Calu3 (cell line): ENCODE measurements at places on chromosomes 2 and 18.

- no peak for DNase-seq
Observed at GRCh38 chr2:119116411-119117295, 41.9 kb downstream of the C1QL2 start.

GRCh38 chr2:152171718-152172117 lies 3.8 kb downstream of the STAM2 start:
- DNase-seq, result peak; percentile 24

DNA sequence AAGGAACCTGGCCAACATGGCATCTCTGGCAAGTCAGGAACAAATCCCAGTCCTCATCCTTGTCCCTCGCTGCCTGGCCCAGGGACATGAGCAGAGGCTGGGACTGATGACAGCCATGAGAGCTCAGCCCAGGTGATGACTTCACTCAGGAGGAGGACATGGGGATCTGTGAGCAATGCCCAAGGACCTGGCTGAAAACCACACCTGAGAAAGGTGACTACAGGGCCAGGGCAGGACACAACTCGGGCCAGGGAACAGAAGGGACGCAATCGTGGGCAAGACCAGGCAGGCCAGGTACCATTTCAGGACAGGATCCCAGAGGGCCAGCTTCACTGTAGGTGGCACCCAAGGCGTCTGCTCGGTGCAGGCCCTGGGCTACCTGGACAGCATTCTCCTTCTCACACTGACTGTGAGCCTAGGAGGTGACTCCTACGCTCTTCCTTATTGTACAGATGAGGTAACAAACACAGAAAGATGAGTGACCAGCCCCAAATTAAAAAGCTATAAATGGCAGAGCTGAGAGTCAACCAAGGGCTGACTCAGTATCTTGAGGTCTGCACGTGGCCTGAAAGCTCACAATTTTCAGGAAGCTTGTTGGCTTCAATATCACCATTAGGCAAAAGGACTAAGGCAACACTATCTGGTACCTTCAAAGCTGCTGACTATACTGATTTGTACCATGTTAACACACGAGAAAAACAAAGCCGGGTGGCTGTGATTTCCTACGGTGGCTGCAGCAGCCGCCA lies 141.1 kb downstream of the EIPR1 start:
- DNase-seq, result no peak

GRCh38 chr2:96505231-96505889 lies at the start of gene NEURL3:
Gene NEURL3 (minus strand): TSS chr2:96505357. CDS start chr2:96505286, 71 bp downstream.
- peak; percentile 88 for DNase-seq

GRCh38 chr2:129428086-129428660 lies 551.3 kb upstream of the RAB6C start:
- no peak for DNase-seq

DNA sequence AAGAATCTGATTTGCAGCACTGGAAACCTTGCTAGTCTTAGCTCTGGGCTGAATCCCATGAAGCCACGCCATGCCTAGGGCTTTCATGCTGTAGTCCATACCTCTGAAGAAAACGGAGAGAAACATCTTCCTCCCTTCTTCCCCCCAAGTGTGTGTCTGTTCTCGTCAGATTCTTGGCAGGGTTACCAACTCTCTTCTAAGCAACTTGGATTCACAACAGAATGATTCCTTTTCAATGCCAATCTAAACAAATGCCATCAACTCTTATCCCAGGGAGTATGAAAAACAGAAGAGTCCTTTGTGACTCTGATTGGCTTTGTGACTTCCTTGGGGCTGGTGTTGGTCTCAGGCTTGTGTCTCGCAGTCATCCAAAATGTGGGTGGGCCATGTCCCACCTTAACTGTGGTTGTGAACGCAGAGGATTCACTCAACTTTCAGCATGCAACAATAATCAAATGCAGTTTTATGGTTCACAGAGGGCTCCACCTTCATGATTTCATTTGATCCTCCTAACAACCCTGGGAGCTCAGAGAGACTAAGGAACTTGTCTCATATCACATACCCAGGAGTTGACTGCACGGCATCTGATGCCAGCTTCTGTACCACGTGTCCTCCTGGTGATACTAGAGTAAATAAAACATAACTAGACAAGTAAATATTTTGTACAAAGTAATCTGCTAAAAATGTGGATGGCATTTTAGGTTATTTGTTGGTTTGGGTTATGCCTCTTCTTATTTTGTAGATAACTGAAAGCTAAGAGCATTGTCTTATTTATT lies 186.0 kb upstream of the TNP1 start:
- no peak for DNase-seq
